ENCODE measurements at places on chromosomes 1 and 21. TPM values are rescaled to one million over a fixed set of nuclear protein-coding genes. Genes with fewer than 3 reads are reported as not detected.

- DNase-seq, result no peak
Measured at GRCh38 chr21:33300701-33301631, 23.8 kb upstream of the IFNAR1 start.

GRCh38 chr1:115105831-115106230, 16.5 kb upstream of the TSPAN2 start:
- no peak for DNase-seq

DNA sequence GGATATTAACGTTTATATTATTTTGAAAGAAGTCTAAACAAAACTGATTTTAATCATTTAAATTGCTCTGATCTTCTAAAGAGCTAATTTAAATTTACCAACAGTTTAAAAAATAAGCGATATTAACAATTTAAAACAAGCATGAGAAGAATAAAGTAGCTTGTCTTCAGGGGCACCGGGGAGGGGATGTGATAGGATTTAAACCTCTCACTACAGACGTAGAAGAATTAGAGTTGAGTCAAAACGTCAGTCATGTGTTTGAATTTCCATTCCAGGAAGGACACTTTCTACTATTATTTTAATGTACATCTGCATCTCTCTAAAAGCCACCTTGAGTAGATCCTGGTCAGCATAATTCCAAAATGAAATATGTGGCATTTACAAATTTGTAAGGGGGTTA, 58.2 kb upstream of the TPTE start:
- DNase-seq, result no peak

- DNase-seq, result no peak
Measured at GRCh38 chr1:226363801-226364513, 43.9 kb downstream of the PARP1 start.

GRCh38 chr1:46539972-46540371, 11.5 kb downstream of the KNCN start:
- DNase-seq, result peak; percentile 77

DNA sequence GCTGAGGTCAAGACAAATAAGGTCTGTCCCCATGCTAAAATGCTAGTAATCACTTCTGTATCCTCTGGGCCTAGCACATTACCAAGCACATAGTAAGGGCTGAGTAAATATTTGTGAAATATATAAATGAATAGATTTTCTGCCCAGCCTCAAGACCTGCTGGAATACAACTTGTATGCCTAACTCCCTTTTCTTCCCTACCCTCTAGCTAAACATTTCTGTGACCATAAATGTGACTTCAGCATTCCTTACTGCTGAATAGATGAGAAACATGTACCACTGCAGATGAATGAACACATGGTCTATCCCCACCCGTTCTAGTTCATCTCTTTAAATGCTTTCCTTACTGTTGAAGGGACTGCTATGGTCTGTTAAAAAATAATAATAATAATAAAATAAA, 209.0 kb upstream of the HOOK1 start:
- DNase-seq, result no peak

DNA sequence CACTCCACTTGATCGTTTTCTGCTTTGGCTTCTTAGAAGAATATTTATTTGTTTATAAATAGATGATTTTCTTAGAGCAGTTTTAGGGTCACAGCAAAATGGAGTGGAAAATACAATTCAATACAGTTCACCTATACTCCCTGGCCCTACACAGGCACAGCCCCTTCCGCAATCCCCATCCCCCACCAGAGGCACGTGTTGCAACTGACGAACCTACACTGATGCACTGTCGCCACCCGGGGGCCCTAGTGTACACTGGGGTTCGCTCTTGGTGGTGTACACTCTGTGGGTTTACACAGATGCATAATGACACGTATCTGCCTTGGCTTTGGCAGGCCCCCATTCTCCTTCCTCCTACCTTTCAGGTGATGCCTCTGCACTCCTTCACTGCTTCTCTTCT, 8.0 kb downstream of the ECHDC2 start:
- no peak for DNase-seq

GRCh38 chr1:91053630-91054029, 31.8 kb upstream of the ZNF644 start:
- no peak for DNase-seq

GRCh38 chr21:15820852-15821379, 91.1 kb downstream of the USP25 start:
- peak; percentile 30 for DNase-seq

GRCh38 chr1:218474128-218474527, 129.0 kb downstream of the TGFB2 start:
- DNase-seq, result no peak

DNA sequence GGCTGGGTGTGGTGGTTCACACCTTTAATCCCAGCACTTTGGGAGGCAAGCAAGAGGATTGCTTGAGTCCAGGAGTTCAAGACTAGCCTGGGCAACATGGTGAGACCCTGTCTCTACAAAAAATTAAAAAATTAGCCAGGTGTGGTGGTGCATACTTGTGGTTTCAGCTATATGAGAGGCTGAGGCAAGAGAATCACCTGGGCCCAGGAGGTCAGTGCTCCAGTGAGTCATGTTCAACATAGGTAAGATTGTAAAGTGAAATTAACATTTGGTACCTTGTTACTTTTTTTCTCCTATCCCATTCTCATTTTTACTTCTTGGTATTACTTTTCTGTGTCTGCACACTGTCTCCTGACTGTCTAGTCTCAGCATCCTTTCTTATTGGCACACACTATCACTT, 19.0 kb downstream of the MAGI3 start:
- no peak for DNase-seq

GRCh38 chr1:47190857-47191256, 1.0 kb upstream of the PDZK1IP1 start:
- no peak for DNase-seq

DNA sequence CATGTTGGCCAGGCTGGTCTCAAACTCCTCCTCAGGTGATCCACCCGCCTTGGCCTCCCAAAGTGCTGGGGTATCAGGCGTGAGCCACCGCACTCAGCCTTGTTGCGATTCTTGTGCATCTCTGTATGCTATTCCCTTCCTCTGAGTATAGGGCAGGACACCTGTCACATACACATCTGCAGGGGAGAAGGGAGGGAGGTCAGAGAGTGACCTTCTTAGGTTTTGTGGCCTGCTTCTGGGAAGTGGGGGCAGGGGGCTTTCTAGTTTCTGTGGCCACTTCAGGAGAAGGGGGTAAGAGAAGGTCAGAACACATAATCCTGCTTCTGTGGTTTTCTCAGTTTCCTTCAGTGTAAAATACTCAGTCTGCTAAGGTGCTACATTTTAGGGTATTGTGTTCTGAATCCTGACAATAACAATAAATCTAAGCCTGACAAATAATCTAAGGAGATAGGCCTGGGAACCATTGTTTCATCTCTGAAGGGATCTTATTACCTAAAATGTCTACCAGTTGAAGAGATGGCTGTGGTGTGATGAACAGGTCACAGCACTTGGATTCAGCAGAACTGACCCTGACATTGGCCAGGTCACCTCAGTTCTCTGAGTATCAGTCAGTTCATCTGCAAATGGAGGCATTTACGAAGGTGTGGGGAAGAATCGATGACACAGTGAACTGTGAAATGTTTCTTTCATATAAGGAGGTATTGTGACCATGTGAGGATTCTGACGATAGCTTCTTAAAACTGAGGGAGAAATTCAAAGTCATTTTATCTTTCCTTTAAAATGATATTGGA, 212.6 kb upstream of the L1TD1 start:
- no peak for DNase-seq

GRCh38 chr1:201096977-201097856, 15.0 kb downstream of the CACNA1S start:
- no peak for DNase-seq

DNA sequence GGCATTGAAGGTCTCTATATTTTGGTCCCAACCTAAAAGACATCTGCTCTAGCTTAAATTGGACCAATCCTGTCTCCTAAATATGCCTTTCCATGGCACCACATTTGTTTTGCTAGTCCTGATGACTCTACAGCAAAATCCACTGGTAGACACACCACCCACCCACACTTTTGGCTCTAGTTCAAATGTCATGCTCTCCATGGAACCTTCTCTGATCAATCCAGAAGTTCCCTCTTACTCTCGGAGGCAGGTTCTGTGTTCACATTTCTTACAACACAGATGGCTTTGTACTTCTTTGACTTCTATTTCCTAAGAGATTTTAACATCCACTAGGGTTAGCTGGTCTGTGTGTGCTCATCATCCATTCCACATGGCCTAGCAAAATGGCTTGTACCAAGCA, 151.3 kb downstream of the APP start:
- no peak for DNase-seq

DNA sequence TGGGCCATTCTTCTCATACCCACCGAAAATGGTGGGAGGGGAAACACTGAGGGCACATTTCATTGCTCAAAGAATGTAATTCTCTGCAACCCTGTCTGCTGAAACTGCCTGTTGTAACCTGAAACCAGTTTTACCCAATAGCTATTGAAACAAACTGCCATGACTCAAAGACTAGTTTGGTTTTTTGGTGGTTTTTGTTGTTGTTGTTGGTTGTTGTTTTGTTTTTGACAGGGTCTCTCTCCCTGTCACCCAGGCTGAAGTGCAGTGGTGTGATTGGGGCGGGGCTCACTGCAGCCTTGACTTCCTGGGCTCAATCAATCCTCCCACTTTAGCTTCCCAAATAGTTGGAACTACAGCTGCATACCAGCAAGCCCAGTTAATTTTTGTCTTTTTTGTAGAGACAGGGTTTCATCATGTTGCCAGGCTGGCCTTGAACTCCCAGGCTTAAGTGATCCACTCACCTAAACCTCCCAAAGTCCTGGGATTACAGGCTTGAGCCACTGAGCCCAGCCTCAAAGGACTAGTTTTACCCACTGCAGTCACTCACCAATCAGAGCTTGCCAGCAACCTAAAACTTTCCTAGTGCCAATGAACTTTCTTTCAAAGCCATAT, 2.1 kb upstream of the IPP start:
- peak; percentile 37 for DNase-seq

DNA sequence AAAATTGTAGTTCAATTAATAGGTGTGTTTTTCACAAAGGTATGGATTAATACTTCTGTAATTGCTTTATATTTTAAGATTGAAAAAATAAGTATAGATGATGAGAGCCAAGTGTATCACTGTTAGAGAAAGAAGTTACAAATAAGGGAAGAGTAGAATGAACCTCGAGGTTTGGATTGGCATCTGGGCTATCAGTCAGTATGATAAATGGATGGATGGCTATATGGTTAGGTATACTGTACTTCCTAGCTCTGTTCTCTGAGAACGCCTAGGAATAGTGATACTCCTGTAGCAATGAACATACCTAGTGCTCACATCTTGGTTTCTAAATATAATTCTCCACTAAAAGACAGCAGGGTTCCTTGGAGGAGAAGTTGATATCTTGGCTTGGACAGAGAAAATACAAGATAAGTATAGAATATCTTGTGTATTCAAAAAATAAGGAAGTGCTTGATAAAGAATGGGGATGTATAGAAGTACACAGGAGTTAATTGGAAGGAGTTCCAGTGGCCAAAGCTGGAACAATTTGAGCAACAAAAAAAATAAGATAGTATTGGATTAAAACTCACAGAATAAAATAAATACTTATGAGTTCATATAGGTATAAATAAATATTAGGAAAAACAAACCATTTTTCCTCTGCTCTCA, 12.4 kb downstream of the IPO9 start:
- DNase-seq, result no peak

DNA sequence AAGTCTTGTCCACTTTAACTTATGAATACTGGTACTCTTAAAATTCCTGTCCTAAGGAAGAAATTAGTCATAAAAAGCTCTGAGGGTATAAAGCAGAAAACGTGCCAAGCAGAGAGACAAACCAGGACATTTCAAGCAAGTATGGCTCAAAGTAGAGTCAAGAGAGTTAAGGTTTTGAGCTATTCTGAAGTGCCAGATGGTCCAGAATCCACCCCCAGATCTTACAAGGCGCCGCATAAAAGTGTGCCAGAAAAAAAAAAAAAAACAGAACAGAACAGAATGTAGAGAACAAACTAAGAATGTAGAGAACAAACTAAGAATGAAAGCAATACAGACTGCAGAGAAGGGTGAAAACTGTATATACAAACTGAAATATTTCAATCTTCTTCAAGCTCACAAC, 12.5 kb downstream of the EPS15 start:
- DNase-seq, result peak; percentile 98

DNA sequence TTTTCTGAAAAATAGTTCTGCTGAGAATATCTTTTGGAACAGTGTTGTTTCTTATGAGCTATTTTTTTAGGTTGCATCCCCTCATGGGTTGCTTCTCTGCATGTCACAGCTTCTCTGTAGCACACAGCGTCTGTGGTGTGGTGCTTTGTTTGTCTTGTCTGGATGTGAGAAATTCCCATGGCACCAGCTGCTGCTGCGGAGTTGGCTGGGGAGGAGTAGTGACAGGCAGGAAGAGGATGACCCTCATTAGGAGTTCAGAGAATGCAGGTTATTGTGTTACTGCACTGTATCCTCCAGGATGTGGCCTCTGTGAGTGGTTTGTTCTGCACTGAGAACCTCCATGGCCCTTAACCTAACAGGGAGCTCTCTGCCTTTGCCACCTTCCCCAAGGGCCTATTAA, 64.8 kb downstream of the TSEN15 start:
- DNase-seq, result no peak

DNA sequence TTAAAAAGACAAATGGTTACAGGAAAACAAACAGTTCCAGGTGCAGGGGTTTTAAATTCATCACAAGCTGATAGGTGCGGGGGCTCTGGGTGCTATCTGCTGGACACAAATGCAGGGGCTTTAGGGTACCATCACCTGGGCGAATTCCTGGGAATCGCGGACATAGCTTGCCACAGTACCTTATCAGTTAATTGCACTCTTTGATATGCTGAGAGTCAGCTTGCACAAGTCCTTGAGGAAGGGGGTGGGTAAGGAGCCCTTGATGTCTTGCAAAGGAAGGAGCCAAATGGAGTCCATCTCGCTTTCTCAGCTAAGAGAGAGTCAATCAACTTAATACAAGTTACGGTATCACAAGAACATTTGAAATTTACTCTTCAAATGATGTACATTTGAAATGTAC, 25.4 kb upstream of the TMEM54 start:
- no peak for DNase-seq

GRCh38 chr1:205681364-205681763, 1.1 kb upstream of the SLC45A3 start:
- DNase-seq, result no peak

- DNase-seq, result no peak
Measured at GRCh38 chr1:205451759-205452164, 4.1 kb downstream of the BLACAT1 start.

- DNase-seq, result peak; percentile 39
Measured at GRCh38 chr1:13749543-13750341, 49.8 kb downstream of the PRDM2 start.

GRCh38 chr1:89728381-89728780, 92.5 kb upstream of the LRRC8D start:
- no peak for DNase-seq

GRCh38 chr1:234396871-234397270, 23.6 kb downstream of the COA6 start:
- no peak for DNase-seq

- no peak for DNase-seq
Measured at GRCh38 chr1:115867216-115867615, 26.3 kb upstream of the NHLH2 start.

TNFRSF18 gene
- not detected for total RNA-seq

NBPF10 gene
- total RNA-seq, result 3.7 TPM

ITLN2 gene
- 3.8 TPM for total RNA-seq

SH2D5 gene
- 1.6 TPM for total RNA-seq

HUNK gene
- 0.45 TPM for total RNA-seq

ETV3L gene
- not detected for total RNA-seq

TACSTD2 gene
- total RNA-seq, result 0.36 TPM

RPE65 gene
- not detected for total RNA-seq

OR10Z1 gene
- not detected for total RNA-seq

OR2L13 gene
- not detected for total RNA-seq

ARHGEF10L gene
- total RNA-seq, result 23.9 TPM

MYOG gene
- total RNA-seq, result not detected

LAMC2 gene
- total RNA-seq, result 2.0 TPM

All from fibroblast of the aortic adventitia (primary cell).